Upper lobe of left lung (tissue), 6 donors: ENCODE measurements at places on chromosomes 5 and 9. TPM values are rescaled to one million over a fixed set of nuclear protein-coding genes. Genes with fewer than 3 reads are reported as not detected.

DNA sequence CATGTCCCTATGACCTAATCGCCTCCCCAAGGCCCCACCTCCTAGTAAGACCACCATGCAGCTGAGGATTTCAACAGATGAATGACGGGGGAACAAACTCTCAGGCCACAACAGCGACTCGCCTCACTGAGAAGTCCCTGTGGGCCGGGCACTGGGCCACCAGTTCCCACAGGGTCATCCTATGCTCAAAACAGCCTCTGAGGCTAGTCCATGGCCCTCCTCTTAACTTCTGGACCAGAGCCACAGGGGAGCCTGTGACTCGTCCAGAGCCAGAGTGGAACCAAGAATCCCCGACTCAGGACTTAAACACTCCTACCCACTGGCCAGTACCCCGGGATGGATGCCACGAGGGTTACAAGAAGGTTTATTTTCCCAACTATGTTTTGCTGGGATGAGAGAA is 12.3 kb downstream of the GFPT2 start:
- H3K27me3 ChIP-seq, result no peaks in the 10 kb centered on the region
- no peaks in the 10 kb centered on the region for H3K4me1 ChIP-seq
- H3K4me3 ChIP-seq, result no peak overlapping the region
- H3K36me3 ChIP-seq, result no peaks in the 10 kb centered on the region
- DNase-seq, result no peak

DNA sequence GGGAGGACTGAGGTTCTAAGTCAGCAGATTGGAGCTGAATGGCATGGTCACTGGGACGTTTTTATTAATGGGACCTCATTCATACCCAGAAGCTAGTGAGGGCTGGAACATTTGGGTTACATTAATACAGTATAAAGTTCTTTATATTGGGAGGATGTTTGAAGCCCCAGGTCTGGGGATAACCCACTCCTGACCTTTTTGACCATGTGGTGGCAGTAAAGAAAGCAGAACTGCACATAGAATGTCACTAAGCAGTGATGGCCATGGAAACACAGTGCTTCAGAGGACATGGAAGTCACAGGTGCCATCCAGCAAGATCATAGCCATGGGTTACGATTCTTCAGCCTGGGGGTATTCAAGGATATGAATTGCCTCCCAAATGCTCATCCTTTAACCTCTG is 176.0 kb downstream of the ATP10B start:
- no peaks in the 10 kb centered on the region for H3K36me3 ChIP-seq
- H3K27me3 ChIP-seq, result no peaks in the 10 kb centered on the region

- no peak overlapping the region for H3K27ac ChIP-seq
- no peak for DNase-seq
- no peaks in the 10 kb centered on the region for H3K36me3 ChIP-seq
- no peaks in the 10 kb centered on the region for H3K27me3 ChIP-seq
Measured at GRCh38 chr5:112312295-112313275, 106.5 kb downstream of the EPB41L4A start.

GRCh38 chr9:125604196-125604595 is 102.8 kb downstream of the MAPKAP1 start:
- no peak for DNase-seq
- H3K36me3 ChIP-seq, result no peaks in the 10 kb centered on the region
- no peaks in the 10 kb centered on the region for H3K27me3 ChIP-seq
- no peaks in the 10 kb centered on the region for H3K4me1 ChIP-seq
- H3K27ac ChIP-seq, result no peak overlapping the region

ARHGEF39 gene
- 0.30 TPM for total RNA-seq
